Temporal lobe (tissue), 4 donors: ENCODE measurements at places on chromosomes 7 and 10. TPM values are rescaled to one million over a fixed set of nuclear protein-coding genes. Genes with fewer than 3 reads are reported as not detected.

HOXA9 gene
- total RNA-seq: 0.25 TPM

NODAL gene
- total RNA-seq: 2.0 TPM

SLC26A5 gene
- total RNA-seq: not detected

FXYD4 gene
- total RNA-seq: not detected

CDHR1 gene
- total RNA-seq: 4.2 TPM

SOSTDC1 gene
- 19.2 TPM for total RNA-seq

SSBP1 gene
- total RNA-seq: 65.2 TPM

WASL gene
- 25.3 TPM for total RNA-seq

DKK1 gene
- 3.0 TPM for total RNA-seq

AS3MT gene
- total RNA-seq: 9.1 TPM

ELFN1 gene
- total RNA-seq: 5.4 TPM

TSPAN15 gene
- 3.7 TPM for total RNA-seq

MBL2 gene
- not detected for total RNA-seq
